ENCODE measurements at places on chromosomes 13 and 19. TPM values are rescaled to one million over a fixed set of nuclear protein-coding genes. Genes with fewer than 3 reads are reported as not detected.

GRCh38 chr19:13277104-13277809, 127.0 kb downstream of the IER2 start:
- no peak overlapping the region for H3K27ac ChIP-seq
- no peak for DNase-seq
- H3K4me1 ChIP-seq: no peaks in the 10 kb centered on the region
- H3K36me3 ChIP-seq: no peaks in the 10 kb centered on the region
- H3K4me3 ChIP-seq: peak overlapping the region; percentile 2
- no peaks in the 10 kb centered on the region for H3K27me3 ChIP-seq

DNA sequence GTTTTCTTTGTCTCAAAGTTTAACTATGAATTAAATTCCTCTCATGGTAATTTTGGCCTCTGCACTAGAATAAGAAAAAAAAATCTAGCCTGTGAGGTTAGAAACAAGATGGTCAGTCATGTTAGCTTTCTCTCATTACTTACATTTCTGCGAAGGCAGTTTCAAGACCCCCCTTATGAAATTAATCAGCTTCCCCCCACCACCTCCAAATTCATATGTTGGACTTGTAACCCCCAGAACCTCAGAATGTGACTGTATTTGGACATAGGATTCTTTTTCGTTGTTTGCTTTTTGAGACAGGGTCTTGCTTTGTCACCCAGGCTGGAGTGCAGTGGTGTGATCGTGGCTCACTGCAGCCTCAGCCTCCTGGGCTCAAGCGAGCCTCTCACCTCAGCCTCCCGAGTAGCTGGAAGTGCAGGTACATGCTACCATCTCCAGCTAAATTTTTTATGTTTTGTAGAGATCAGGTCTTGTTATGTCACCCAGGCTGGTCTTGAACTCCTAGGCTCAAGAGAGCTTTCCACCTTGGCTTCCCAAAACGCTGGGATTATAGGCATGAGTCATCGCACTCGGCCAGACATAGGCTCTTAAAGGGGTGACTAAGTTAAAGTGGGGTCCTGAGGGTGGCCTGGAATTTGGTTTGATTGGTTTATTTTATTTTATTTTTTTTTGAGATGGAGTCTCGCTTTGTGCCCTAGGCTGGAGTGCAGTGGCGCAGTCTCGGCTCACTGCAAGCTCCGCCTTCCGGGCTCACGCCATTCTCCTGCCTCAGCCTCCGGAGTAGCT, 1.4 kb downstream of the PLA2G4C start:
- no peak for DNase-seq
- H3K27me3 ChIP-seq: no peaks in the 10 kb centered on the region
- H3K36me3 ChIP-seq: no peaks in the 10 kb centered on the region
- H3K4me3 ChIP-seq: no peak overlapping the region
- H3K4me1 ChIP-seq: peaks cover 12% of the 10 kb centered on the region
- peak overlapping the region; percentile 94 for H3K27ac ChIP-seq

DNA sequence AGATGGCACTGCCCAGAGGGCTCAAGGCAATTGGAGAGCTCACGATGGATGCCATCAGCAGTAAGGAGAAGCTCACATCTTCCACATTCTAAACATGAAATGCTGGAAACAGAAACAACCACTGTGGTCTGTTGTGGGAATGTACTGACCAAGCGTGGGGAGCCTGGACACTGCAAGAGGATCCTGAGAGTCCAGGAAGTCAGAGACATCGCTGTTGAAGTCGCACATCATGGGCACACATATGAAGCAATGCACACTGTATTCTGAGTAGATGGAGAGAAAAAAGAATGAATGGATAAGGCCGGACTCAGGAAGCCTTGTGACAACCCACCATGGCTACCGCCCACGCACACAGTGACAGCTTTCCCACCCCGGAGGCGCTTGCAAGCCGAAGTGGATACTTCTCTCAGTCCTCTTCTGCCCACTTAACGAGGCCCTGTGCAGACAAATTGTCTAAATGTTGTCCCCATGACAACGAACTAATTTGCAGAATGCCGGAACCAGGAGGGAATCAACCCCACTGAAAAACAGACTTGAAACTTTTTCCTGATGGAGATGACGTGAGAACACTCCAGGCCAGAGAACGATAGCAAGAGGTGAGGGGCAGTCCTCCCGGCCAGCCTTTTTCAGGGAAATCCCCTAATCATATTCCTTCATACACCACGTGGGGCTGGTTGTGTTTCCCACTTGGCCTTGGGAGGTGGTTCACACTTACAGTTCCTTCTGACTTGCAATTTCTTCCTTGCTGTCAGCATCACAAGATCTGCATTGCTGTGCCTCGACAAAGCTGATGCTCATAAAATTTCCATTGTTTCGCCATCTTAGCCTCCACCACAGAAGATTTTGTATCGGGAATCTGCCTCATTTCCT, 109.6 kb upstream of the SERP2 start:
- H3K36me3 ChIP-seq: no peaks in the 10 kb centered on the region
- H3K4me3 ChIP-seq: no peak overlapping the region
- DNase-seq: no peak
- H3K27me3 ChIP-seq: no peaks in the 10 kb centered on the region

GRCh38 chr13:34522808-34523207, 419.3 kb upstream of the NBEA start:
- H3K4me3 ChIP-seq: no peak overlapping the region
- H3K27me3 ChIP-seq: no peaks in the 10 kb centered on the region
- H3K36me3 ChIP-seq: no peaks in the 10 kb centered on the region
- DNase-seq: no peak

The GPR4 gene
- total RNA-seq: 6.6 TPM

DNA sequence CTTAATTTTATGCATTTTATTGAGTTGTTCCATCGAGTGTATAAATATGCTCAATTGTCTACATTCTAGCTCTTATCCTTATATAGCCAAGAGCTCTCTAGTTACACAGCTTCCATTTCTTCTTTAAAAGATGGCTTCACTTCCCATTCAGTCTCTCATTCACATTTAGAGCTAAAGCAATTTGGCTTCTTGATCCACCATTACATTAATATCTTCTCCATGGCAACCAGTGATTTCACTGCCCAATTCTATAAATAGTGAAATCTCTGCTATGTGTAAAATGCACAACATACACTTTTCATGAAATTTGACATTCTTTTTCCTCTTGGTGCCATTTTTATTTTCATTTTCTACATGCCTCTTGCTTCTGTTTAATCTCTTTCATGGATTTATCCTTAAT, 696.9 kb upstream of the ATXN8OS start:
- no peak for DNase-seq
- no peak overlapping the region for H3K27ac ChIP-seq
- H3K4me1 ChIP-seq: no peaks in the 10 kb centered on the region
- no peak overlapping the region for H3K4me3 ChIP-seq
- H3K36me3 ChIP-seq: no peaks in the 10 kb centered on the region

DNA sequence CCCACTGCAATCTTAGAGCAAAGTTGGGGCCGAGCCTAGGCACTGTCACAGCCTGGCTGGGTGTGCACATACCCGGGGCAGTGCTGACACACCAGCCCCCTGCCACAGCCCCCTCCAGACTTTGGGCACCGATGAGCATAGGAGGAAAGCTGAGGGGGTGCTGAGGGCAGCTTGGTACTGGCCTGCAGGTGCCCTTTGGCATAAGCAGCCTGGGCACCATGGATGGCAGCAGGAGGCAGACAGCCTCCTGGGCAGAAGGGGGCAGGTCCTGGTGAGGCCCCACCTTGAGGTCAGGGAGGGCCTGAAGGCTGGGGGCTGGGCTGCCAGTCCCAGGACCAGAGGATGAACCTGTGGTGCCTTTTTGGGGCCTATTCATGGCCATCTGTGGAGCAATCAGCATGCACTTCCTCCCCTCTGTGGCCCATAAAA, 8.2 kb downstream of the IGFL4 start:
- no peak for DNase-seq
- H3K4me3 ChIP-seq: no peak overlapping the region
- H3K36me3 ChIP-seq: no peaks in the 10 kb centered on the region
- H3K27ac ChIP-seq: no peak overlapping the region
- no peaks in the 10 kb centered on the region for H3K4me1 ChIP-seq
- no peaks in the 10 kb centered on the region for H3K27me3 ChIP-seq

The MIR17HG gene
- 2.7 TPM for total RNA-seq

The TNPO2 gene
- 79.0 TPM for total RNA-seq

GRCh38 chr13:99376132-99376531, 68.9 kb upstream of the GPR183 start:
- no peak overlapping the region for H3K4me3 ChIP-seq
- no peak overlapping the region for H3K27ac ChIP-seq
- H3K4me1 ChIP-seq: no peaks in the 10 kb centered on the region
- no peaks in the 10 kb centered on the region for H3K27me3 ChIP-seq

The AMH gene
- total RNA-seq: 0.95 TPM

- H3K27me3 ChIP-seq: no peaks in the 10 kb centered on the region
- H3K4me3 ChIP-seq: no peak overlapping the region
- no peak overlapping the region for H3K27ac ChIP-seq
- no peaks in the 10 kb centered on the region for H3K36me3 ChIP-seq
- H3K4me1 ChIP-seq: no peaks in the 10 kb centered on the region
Measured at GRCh38 chr13:110607675-110608224, 7.6 kb upstream of the NAXD start.

DNA sequence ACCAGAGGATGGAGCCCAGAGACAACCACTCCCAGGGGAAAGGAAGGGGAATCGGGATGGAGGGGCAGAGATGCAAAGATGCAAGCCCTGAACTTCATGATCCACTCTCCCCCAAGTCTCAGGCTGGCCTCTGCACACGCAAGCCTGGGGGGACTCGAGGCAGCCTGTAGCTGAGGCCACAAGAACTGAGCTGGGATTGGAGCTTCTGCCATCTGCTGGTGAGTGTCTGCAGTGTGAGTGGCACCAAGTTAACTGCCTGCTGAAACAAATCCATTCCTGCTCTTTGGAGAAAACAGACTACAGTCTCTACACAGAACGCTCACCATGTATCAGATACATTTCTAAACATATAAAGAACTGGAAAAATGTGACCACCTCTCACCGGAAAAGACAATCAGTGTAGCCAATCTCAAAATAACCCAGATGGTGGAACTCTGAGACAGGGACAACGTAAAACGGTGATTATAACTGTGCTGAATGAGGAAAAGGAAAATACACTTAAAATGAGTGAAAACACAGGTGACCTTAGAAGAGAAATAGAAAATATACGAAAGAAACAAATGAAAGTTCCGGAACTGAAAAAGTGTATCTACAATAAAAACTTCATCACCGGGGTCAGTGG, 62.1 kb downstream of the KLF2 start:
- H3K4me1 ChIP-seq: peaks cover 19% of the 10 kb centered on the region
- H3K27ac ChIP-seq: no peak overlapping the region
- peaks cover 27% of the 10 kb centered on the region for H3K36me3 ChIP-seq
- no peaks in the 10 kb centered on the region for H3K27me3 ChIP-seq

The BEST2 gene
- not detected for total RNA-seq

DNA sequence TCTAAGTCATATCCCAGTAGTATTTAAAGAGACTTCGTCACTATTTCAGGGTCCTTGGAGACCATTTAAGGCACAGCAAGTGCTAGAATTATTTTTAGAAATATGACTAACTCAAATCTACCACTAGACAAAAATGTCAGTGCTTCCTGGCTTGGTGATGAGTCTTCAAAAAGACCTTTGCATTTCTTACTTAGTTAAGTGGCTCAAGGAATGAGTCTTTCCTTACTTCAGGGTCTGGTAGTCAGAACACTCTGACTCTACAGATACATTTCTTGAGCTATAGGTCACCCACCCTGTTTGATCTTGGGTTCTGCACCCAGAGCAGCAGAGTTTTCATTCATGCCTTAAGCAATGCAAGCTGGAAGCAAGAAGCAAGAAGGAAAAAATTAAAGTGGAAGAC, 191.0 kb upstream of the HTR2A start:
- peaks cover 27% of the 10 kb centered on the region for H3K4me1 ChIP-seq
- H3K27ac ChIP-seq: peak overlapping the region; percentile 68
- no peak for DNase-seq
- no peaks in the 10 kb centered on the region for H3K36me3 ChIP-seq
- no peaks in the 10 kb centered on the region for H3K27me3 ChIP-seq
- no peak overlapping the region for H3K4me3 ChIP-seq

GRCh38 chr13:48488995-48489394, 43.9 kb downstream of the RCBTB2 start:
- no peak overlapping the region for H3K27ac ChIP-seq
- H3K36me3 ChIP-seq: peaks cover 5% of the 10 kb centered on the region
- no peaks in the 10 kb centered on the region for H3K4me1 ChIP-seq
- no peak for DNase-seq

The FCER2 gene
- 1.5 TPM for total RNA-seq

GRCh38 chr13:79723519-79724024, 242.6 kb downstream of the NDFIP2 start:
- H3K4me1 ChIP-seq: peaks cover 7% of the 10 kb centered on the region

The ZNF253 gene
- total RNA-seq: 9.0 TPM

DNA sequence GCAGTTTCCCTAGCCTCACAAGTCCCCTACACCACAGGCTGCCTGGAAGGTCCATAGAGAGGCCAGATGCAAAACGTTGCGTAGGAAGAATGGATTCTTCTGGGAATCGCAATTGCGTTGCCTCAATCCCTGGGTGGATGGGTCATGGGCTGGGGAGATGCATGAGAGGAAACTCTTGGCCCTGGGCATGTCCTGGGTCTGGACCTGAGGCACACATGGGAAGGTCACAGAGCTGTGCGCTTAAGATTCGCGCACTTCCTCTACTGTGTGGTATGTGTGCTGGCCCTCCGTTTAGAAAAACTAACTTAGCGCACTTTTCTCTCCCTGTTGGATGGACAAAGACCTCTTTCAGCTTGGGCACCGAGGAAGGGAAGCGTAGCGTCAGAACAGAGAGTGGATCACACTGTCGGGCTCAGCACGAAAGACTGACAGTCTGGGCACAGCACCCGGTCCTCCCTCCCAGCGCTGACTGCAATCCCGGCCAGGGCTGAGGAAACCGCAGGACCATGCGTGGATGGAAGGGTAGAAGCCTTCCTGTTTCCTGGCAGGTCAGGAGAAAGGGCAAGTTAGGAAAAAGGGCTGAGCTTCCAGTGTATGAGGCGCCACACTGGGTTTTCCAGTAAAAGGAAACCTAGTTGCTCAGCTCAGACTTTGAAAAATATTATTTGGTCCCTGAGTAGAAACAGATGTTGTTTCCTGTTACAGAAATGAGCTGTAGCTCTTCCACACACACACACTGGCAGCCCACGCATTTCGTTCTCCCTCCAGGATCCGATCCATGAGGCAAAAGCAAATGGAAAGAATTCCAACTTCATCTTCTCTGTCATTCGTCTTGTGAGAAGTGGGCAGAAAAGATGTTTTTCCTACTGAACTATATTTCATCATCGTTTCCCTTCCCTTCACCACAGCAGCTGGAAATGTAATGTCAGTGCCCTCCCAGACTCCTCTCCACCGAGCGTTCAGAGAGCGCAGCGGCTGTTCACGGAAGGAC, 86.0 kb downstream of the ING1 start:
- no peaks in the 10 kb centered on the region for H3K27me3 ChIP-seq
- peak overlapping the region; percentile 59 for H3K4me3 ChIP-seq
- peaks cover 20% of the 10 kb centered on the region for H3K4me1 ChIP-seq
- H3K27ac ChIP-seq: peak overlapping the region; percentile 6

DNA sequence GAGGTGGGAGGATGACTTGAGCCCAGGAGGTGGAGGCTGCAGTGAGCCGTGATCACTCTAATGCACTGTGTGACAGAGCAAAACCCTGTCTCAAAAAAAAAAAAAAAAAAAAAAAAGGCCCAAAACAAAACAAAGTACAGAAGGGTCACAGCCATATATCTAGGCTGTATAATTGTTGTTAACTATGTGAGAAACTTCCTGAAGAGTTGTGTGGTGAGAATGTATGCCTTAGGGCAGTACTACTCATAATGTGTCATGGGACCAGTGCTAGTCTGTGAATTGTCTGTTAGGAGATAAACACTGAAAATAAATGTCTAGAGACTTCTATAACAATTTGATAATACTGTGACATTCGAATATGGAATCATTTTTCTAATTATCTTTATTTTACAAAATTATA, 43.1 kb downstream of the PAN3 start:
- peaks cover 4% of the 10 kb centered on the region for H3K36me3 ChIP-seq
- peaks cover 3% of the 10 kb centered on the region for H3K4me1 ChIP-seq
- DNase-seq: no peak
- no peak overlapping the region for H3K4me3 ChIP-seq
- H3K27me3 ChIP-seq: no peaks in the 10 kb centered on the region
